ENCODE measurements at places on chromosomes 5 and 9.

GRCh38 chr5:14745753-14746152 is 81.2 kb downstream of the OTULIN start:
- no peak for DNase-seq

DNA sequence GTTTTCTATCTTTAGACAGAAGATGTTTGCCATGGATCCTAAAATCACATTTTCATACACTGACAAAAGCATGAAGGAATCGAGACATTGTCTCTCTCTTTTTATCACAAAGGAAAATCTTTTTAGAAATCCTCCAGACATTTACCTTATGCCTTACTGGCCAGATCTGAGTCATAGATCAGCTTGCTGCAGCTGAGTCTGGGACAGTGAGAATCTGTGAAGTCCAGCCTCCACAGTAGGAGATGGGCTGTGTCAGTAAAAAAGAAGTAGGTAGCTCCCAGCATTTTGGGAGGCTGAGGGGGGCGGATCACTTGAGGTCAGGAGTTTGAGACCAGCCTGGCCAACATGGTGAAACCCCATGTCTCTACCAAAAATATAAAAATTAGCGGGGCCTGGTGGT is 333.4 kb upstream of the ZNF462 start:
- no peak for DNase-seq

- peak; percentile 32 for DNase-seq
Observed at GRCh38 chr5:74673011-74673790, 11.8 kb upstream of the HEXB start.

DNA sequence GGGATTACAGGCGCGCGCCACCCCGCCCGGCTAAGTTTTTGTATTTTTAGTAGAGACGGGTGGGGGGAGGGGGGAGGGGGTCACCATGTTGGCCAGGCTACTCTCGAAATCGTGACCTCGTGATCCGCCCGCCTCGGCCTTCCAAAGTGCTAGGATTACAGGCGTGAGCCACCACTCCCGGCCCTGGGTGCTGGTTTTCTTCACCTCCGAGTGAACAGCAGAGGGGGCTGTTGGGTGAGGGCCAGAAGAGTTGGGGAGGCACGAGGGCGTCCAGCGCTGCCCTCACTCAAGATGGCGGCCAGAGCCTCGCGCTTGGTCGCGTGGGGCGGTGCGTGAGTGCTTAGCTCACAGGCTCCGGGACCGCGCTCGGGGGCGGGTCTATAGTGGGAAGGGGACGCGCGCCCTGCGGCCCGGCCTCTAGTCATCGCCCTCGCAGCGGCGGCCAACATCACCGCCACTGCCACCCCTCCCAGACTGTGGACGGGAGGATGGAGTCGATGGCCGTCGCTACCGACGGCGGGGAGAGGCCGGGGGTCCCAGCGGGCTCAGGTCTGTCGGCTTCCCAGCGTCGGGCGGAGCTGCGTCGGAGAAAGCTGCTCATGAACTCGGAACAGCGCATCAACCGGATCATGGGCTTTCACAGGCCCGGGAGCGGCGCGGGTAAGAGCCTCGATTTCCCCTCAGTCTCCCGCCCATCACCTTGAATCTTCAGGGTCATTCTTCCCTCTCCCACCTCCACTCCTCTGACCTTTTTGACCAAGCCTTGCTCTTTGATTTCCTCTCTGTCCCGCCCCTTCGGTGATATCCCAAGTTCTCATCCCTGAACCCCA is at the start of gene CAMLG:
Gene CAMLG, plus strand, starts transcription at position 416 of the 830 bp plus-strand sequence. Its CDS starts 73 bp downstream, at position 489.
- peak; percentile 92 for DNase-seq

GRCh38 chr5:149902177-149902576 is 42.4 kb downstream of the PDE6A start:
- no peak for DNase-seq

- DNase-seq = no peak
Observed at GRCh38 chr5:33684496-33685159, 207.2 kb downstream of the ADAMTS12 start.

DNA sequence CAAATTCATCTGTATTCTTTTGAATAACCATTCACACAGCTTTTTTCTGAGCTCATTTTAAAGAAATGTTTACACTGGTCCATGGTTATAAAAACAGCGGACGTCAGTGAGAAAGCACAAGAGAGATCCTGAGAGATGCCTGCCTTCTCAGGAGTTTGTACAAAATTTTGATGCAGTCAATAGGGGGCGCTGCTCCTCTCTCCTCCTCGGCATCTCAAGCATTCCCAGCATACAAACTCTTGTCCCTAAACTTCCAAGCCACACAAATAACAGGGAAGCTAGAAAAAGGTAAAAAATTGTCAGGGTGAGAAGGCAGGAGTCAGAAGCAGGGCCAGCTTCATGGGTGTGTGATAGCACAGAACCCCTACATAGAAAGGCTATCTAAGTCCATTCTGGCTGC is 11.2 kb upstream of the CCDC152 start:
- DNase-seq = no peak

DNA sequence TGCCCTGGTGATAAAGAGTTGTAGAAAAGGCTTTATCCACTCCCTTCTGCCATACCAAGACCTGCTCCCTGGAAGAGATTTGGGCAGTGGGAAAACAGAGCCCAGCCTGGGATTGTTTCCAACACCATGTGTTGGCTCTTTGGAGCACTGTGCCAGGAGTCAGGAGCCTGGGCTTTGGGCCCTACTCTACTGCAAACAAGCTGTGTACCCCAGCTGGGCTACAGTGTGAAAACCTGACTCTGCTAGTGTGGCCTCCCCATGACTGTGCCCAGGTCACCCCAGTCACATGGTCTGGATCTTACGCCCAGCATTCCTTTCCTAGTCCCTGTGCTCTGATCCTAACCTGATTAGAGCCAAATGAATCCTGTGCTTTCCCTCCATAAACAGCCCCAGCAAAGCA is 39.3 kb upstream of the SHB start:
- DNase-seq = peak; percentile 7

DNA sequence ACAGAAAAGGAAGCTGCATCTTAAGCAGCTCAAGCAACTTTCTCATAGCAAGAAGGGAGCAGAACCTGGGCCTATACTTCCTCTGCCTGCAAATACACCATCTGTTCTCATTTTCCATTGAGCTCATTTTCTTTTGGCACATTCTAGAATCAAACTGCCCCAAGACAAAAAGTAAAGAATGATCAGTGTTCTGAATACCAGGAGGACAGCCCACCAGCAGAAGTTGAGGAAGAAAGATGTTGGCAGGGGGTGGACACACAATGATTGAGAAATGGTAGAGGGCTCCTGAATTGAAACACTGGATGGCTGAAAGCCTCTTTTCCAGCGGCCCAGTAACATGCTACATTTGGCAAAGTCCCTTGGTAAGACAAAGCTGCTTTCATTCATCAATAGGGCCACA is 171.8 kb downstream of the MED10 start:
- no peak for DNase-seq

- DNase-seq = no peak
Observed at GRCh38 chr9:121226175-121226574, 24.5 kb upstream of the RAB14 start.

DNA sequence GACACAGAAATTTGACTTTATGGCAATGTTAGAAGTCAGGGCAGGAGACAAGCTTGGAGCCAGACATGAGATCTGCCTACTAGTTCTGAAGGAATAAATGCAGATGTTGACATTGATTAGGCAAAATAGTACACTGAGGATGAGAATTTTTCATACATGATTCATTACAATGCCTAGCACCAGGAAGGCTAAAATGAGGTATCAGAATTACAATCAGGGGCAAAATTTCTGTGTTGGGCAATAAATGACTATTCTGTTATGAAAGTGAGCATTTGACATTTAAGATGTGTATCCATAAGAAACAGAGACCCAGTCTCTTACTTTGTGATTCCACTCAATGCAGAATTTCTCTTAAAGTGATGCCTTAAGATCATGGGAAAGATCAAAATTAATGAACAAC is 92.4 kb upstream of the CDH10 start:
- DNase-seq = no peak

DNA sequence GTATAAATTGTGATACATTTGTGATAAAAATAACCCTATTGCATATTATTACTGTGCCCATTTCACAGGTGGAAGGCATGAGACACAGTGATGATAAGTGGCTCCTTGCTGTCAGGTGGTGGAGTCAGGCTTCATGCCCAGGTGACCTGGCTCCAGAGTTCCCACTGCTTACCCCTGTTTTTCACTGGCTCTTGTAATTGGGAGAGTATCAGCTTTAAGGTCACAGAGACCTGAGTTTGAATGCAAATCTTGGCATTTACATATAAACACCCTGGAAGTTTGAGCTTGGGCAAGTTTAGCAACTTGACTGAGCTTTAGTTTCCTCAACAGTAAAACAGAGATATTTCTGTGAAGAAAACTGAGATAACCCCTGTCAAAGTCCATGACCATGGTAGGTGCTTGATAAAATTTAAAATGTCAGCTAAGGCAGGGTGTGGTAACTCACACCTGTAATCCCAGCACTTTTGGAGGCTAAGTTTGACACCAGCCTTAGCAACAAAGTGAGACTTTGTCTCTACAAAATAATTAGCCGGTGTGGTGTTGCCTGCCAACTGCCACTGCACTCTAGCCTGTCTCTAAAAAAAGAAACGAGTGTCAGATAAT is 29.2 kb downstream of the MAT2B start:
- no peak for DNase-seq

DNA sequence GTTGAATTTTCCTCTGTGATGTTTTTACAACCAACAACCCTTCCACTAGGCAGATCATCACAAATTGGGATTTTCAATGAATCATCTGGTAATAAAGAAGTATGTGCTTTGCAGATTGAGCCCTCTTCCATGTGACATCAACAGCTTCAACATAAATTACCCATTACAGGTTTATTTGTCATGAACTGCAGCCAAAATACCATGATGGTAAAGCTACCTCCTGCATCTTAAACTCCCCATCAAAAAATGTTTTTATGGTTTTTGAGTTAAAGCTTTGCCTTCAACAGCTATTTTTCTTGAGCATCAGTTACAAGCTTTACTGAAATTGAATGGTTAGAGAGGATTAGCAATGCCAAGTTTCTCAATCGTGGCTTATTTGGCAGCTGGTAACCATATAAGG is 211.4 kb upstream of the TUSC1 start:
- no peak for DNase-seq

DNA sequence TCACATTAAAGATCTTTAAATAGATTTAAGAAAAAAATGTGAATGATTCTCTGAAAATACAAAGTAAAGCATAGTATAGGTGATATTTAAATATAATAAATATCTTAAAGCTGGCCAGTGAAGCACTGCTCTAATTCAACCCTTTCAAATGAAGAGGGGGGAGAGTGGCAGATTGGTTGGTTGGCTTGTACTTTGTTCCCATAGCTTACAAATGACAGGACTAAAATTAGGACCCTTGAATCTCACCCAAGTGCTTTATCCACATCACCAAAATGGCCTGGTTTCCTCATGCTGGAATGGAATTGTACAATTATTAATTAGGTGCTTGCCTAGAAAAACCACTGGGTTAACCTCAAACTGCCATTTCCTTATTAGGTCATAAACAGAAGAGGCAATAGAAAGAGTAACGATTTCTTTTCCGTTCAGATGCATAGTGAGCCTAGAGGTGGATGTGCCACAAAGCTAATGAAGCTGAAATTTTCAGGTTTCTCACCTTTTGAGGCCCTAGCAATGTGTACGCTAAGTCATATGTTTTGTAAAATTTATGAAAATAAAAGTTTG is 354.5 kb upstream of the CDH6 start:
- no peak for DNase-seq

GRCh38 chr9:96875461-96876142 is 21.3 kb upstream of the ZNF782 start:
- DNase-seq = no peak

- DNase-seq = no peak
Observed at GRCh38 chr5:149282027-149282965, 10.6 kb downstream of the AFAP1L1 start.

GRCh38 chr5:27969157-27969556 is 930.8 kb upstream of the CDH9 start:
- no peak for DNase-seq

GRCh38 chr9:1591310-1591709 is 423.8 kb upstream of the SMARCA2 start:
- DNase-seq = no peak

DNA sequence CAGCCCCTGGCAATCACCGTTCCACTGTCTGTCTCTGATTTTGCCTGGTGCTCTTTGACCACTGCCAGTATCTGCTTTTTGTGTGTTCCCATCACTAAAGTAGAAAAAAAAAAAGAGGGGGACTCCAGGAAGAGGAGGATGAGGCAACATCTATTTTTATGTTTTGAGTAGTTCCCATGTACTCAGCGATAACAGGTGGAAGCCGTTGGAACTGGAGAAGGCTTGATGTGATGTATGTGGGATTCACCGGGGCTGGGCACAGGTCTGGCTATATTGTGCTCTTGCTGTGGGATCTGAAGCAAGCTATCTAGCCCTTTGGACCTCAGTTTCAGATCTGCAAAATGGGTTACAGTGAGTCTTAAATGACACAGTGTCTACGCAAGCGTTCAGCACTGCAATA is 104.9 kb downstream of the SLIT3 start:
- no peak for DNase-seq

- DNase-seq = no peak
Observed at GRCh38 chr5:100904259-100904861, 1.3 kb upstream of the ST8SIA4 start.
